ENCODE measurements at places on chromosomes 7 and 10. TPM values are rescaled to one million over a fixed set of nuclear protein-coding genes. Genes with fewer than 3 reads are reported as not detected.

EBLN1 gene
- total RNA-seq = not detected

IQUB gene
- total RNA-seq = 3.2 TPM

NEUROG3 gene
- total RNA-seq = not detected

FFAR4 gene
- total RNA-seq = 13.7 TPM

PAPOLB gene
- 0.24 TPM for total RNA-seq

AGFG2 gene
- total RNA-seq = 22.9 TPM

POP7 gene
- 21.5 TPM for total RNA-seq

CASTOR2 gene
- 9.0 TPM for total RNA-seq

IFIT1B gene
- total RNA-seq = not detected

GPRIN2 gene
- 42.1 TPM for total RNA-seq

BAMBI gene
- total RNA-seq = 7.9 TPM

STAMBPL1 gene
- total RNA-seq = 7.1 TPM

MARVELD1 gene
- total RNA-seq = 36.5 TPM

HMX3 gene
- not detected for total RNA-seq

IL2RA gene
- 2.9 TPM for total RNA-seq

SEMA3C gene
- 34.8 TPM for total RNA-seq

PPP1R3A gene
- 0.24 TPM for total RNA-seq

CCL26 gene
- total RNA-seq = not detected

CASD1 gene
- 27.3 TPM for total RNA-seq
